ENCODE measurements at places on chromosomes 7 and 10.
A peak's percentile ranks its signal among the peaks of the same experiment; 100 is the strongest.

DNA sequence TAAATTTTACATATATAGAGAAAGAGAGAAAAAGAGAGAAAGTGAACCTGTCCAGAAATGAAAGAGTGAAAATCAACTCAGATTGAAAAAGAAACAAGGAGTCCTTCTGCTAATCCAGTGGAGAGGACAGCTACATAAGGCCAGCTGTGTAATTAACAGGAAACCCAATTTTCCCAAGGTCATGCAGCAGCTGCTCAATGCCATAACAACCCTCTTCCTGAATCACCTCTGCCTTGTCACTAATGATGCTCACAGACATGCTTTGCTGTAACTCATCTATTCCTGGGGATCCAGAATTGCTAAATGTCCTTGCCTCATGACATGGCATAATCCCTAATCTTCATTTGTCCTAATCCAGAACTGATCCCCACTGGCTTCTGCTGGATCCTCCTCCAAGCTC lies 288.6 kb downstream of the NEBL start:
- DNase-seq, result no peak

- DNase-seq, result no peak
These were observed 68.4 kb upstream of the PALS2 start for GRCh38 chr7:24504836-24505235.

DNA sequence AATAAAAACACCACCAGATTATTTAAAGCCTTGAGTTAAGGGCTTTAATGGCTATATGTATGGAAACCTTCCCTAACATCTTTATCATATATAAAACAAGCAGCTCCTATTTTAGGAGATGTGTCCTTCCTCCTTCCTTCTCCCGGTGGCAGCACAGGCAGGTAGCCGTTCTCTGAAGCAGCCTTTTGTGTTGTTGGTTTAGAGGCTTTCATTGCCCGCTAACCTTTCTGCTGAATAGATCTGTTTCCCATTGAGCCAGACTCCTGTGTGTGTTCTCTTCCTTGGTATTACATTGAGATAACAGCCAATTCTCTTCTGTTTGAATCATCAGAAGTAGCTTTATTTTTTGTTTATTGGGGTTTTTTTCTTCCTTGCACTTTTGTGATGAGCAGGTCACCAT lies 131.3 kb downstream of the CACNB2 start:
- no peak for DNase-seq

GRCh38 chr10:55001422-55001821 lies 200.4 kb upstream of the PCDH15 start:
- no peak for DNase-seq

- DNase-seq, result no peak
These were observed 231.4 kb downstream of the CREB5 start for GRCh38 chr7:28643584-28644340.

DNA sequence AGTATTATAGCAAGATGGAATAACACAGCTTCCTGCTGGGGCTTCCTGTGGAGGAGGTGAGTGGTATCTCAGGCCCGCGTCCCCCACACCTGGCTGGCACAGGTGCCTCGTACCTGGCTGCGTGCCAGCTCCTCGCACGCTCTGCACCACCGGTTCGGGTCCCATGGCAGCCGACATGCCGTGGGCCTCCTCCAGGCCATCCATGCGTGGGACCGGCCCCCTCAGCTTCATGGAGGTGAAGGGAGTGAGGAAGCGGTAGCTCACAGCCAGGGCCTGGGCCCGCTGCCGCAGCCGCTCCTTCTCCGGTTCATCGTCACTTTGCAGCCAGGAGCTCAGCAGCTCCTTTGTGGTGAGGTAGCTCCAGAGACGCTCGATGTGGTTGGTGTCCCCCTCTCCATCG lies 90.4 kb downstream of the ITIH5 start:
- DNase-seq, result no peak

DNA sequence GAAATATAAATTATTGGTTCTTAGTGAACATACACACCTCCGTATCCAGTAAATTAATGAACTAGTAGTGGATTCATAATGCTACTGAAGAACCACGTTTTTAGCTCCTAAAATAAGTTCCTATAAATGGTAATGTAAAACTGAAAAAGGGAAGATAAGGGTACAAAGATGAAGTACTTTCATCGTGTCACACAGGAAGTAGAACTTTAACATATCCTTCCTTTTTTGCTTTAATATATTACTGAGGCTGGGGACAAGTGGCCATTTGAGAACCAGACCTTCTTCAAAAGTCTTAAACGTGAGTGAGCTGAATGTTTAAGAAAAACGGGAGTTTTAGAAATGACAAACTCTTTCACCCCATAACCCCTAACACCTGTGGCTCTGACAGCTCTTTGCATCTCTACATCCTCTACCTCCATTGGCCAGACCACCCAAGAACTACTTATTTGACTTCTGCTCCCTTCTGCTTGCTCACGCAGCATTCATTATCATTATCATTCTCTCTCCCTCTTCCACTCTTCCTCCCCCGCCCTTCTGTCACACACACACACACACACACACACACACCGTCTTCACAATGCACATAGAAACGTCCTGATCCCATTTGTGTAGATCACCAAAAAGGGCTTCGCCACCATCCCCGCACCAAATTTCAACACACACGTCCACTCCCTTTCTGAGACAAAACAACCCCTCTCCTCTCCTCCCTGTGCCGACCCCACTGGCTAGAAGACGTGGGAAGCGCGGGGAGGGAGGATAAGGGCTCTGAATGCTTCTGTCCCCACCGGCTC lies 677 bp downstream of the SKAP2 start:
- peak; percentile 62 for DNase-seq

- DNase-seq, result no peak
These were observed at the start of gene GRM3 for GRCh38 chr7:86643561-86644281. Gene GRM3, plus strand, starts transcription at chr7:86643909. Its CDS starts 121,237 bp downstream, at chr7:86765146.

- DNase-seq, result no peak
These were observed 639.2 kb upstream of the POT1 start for GRCh38 chr7:125568799-125569198.

DNA sequence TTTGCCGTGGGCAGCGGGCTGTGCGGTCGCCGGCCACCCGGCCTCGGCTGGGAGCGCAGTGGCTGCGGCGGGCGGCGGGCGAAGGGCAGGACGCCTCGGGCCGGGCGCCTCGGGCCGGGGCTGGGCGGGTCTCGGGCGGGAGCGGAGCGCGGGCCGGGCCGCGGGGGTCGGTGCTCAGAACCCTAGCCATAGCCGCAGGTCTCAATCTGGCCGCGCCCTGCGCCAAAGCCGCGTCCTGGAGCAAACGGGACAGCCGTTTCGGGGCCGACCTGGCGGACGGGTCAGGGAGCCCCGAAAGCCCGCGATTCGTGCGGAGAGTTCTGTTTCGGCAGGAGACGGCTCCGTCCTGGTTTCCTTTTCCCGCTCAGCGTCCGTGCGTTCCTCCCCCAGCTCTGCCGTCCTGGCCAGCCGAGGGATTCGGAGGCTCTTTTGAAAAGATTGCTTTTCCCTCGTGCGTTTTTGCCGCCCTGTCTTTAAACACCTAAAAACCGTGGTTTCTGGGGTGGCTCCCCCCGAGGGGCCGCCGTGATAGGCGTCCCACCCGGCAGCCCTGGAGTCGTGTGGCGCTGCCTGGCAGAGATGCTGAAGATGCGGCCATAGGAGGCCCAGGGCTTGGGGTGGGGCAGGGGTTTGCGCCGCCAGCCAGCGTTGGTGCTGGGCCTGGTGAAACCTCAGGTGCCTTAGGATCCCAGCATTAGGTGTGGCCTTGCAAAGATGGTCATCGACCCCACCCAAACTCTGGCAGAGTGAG lies 727 bp downstream of the RET start:
- DNase-seq, result no peak

DNA sequence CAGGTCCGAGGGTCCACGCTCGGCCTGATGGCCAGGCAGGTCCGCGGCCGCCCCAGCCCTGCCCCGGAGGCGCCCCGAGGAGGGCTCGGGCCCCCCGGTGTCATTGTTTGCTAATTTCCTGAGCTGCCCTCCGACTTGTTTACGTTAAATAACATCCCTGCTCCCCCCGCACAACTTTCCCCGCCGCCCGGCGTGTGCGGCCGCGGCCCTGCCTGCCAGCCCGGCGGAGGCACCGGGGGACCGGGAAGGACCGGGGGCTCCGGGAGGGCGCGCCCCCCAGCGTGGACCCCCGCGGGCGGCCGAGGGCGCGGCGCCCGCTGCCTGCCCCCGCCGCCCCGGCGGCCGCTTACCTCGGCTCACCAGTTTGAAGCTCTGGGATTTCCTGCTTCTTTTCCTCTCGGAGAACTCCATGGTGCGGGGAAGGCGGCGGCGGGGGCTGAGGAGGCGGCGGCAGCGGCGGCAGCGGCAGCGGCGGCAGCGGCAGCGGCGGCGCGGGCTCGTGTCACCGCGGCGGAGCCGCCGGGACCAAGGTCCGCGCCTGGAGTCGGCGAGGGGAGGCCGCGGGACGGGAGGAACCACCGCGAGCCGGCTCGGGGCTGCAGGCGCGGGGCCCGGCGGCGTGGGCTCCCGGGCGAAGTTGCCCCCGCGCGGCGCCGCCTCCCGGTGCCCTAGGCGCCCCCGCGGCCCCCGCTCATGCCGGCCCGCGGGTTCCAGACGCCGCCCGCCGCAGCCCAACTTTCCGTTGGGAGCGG lies 515 bp downstream of the BEND7 start:
- no peak for DNase-seq

- no peak for DNase-seq
These were observed 82.3 kb downstream of the TAX1BP1 start for GRCh38 chr7:27822245-27822644.

- no peak for DNase-seq
These were observed 21.2 kb downstream of the ZNF680 start for GRCh38 chr7:64541438-64542359.

- DNase-seq, result no peak
These were observed 179.6 kb downstream of the TCERG1L start for GRCh38 chr10:131131726-131132591.

DNA sequence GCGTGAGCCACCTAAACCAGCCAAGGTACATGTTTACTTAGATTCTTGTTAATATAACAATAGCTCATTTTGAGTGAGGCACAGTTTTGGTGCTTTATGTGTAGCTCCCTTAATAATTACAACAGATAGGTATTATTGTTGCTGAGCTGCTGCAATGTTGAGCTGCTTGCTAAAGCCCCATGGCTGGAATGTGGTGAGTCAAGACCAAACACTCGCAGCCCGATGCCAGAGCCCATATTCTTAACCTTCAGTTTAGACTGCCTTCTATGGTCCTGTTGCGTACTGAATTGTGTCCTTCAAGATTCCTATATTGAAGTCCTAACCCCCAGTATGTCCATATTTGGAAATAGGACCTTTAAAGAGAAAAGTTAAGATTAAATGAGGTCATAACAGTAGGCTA lies 407.1 kb downstream of the NEBL start:
- no peak for DNase-seq

DNA sequence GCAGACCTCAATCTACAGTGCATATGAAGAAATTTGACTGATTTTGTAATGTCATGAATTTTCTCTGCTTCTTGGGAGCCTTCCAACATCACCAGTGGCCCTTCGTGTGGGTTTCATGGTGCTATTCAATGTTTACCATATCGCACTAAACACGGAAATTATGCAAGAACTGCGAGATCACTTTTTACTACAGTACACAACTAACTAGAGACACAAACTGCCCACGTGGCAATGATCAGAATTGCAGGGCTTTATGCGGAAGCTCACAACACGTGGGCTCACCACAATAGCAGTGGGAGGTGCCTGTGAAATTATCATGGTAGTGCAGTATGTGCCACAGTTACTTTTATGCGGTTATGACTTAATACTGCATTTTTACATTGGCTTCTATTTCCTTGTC lies 449.7 kb upstream of the KLF6 start:
- no peak for DNase-seq

- no peak for DNase-seq
These were observed 181.9 kb downstream of the TMEM26 start for GRCh38 chr10:61271127-61271780.

DNA sequence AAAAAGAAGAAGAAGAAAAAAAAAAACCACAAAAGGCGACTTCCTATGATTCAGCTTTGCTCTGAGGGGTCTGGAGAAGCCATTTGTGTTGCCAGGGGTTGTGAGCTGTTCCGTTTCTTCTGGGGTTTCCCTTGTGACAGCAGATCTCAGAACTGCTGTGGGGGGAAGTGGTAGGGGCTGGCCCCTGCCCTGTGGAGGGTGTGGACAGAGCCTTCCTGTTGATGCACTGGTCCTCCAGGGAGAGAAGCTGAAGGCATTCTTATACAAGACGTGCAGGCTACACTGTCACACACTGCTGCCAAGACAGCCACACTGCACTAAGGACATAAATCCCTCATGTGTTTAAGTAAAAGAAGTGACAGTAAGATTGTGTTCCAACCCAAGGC lies 17.3 kb upstream of the CSGALNACT2 start:
- DNase-seq, result no peak

DNA sequence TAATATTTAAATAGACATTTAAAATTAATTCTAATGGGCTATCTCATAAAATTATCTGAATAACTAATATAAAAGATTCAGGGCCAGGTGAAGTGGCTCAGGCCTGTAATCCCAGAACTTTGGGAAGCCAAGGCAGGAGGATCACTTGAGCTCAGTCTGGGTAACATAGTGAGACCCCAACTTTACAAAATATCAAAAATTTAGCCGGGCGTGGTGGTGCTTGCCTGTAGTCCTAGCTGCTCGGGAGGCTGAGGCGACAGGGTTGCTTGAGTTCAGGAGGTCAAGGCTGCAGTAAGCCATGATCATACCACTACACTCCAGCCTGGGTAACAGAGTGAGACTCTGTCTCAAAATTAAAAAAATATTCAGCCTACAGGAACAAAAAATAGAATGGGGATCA lies 12.5 kb downstream of the NOBOX start:
- DNase-seq, result no peak
